Stimulated activated CD8-positive, alpha-beta memory T cell treated with anti-CD3 and anti-CD28 coated beads, Interleukin-12 subunit alpha, Interleukin-12 subunit beta, amount 100 ng/mL, for 4 hours (primary cell): ENCODE measurements at places on chromosomes 4 and X.

GRCh38 chrX:84909151-84909550, 94.5 kb upstream of the APOOL start:
- no peak for DNase-seq

DNA sequence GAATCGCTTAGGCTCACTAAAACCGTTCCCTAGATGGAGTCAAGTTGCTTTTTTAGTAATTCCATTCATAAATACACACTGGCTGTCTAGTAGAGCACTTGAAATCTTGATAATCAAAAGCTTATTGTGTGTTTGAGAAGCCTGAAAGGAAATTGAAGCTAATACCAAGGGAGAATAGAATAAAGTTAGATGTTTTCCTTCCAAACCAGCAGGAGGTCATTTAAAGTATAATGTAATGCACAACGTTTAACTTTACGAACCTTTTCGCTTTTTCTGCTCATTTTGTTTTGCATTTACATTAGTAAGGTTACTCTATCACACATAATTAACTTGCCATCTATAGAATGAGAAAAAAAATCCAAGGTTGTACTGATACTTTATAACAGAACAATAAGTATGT, 440.9 kb downstream of the NKX6-1 start:
- no peak for DNase-seq

GRCh38 chr4:103152381-103152780, 45.8 kb downstream of the CENPE start:
- no peak for DNase-seq

DNA sequence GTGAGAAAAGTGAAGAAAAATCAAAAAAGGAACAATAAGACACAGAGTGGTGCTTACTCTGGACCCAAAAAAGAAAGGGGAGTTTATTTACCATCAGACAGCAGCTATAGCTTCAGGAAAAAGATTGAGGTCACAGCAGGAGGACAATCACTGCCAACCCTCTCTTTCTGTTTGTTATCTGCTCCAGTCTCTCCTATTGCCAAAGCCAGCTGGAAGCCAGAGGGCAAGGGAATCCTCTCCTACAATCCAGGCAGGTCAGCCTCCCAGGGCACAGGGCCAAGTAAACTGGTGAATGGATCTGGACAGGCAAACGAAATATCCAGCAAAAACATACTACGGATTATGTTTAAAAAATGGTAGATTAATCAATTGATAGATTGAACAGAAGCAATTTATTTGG, 306.9 kb upstream of the SLIT2 start:
- DNase-seq: no peak

DNA sequence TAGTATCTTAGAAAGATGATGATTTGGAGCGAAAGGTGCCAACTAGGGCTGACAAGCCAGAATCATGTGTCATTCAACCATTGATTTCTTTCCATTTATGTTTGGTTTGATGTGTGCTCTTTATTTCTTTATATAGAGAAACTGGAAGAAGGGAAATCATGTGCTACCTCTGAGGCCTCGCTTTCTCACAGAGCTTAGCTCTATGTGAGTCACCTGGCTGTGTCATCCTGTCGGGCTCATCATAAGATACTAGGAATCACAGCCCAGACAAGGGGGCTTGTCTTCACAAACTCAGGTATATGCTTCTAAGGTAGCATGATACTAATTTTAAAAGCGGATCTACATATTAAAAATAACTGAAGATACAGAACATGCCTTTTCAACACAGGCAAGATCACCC, 81.7 kb upstream of the GPM6B start:
- DNase-seq: no peak

DNA sequence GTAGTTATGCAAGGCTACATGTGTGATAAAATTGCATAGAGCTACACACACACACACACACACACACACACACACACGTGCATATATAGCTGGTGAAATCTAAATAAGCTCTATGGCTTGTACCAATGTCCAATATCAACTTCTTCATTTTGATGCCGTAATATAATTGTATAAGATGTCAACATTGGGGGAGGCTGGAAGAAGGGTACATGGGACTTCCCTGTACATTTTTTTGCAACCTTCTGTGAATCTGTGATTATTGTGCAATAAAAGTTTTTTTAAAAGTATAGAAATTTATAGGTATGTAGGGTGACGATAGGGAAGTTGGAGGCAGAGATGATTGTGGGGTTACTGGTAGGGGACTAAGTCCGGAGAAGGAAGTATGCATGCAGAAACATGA, 105.5 kb downstream of the HDAC8 start:
- DNase-seq: no peak

GRCh38 chr4:6728320-6729029, 12.5 kb downstream of the BLOC1S4 start:
- no peak for DNase-seq
